ENCODE measurements at places on chromosomes 6 and 20.

DNA sequence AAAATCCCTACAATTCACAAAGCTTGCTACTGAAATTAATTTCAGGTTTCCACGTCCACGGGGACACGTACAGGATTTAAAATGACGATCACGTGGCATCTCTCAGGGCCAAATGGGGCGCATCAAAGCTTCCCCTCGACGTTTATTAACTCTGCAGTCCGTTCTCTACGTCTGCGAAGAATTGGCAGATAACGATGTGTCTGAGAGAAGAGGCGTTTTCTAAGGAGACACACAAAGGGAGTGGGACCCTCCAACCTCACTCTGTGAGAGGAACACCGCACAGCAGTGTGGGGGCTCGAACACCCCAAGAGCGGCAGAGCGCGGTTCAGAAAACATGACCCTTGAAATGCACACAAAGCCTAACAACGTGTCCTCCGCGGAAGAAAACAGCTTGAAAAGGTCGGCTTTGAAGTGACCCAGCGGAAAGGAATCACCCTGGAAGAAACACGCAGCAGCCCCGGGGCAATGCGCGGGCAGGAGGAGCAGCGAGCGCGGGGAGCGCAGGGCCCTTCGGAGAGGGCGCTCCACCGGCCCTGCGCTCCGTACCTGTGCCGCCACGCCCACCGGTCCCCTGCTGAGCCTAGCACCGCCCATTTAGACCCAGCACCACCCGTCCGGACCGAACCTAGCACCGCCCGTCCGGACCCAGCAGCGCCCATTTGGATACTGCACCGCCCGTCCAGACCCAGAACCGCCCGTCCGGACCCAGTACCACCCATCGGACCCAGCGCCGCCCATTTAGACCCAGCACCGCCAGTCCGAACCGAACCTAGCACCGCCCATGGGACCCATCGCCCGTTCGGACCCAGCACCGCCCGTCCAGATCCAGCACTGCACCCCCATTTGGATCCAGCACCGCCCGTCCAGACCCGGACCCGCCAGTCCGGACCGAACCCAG lies 1.1 kb upstream of the AFDN start:
- peak; percentile 46 for DNase-seq
- H3K27ac ChIP-seq: peak overlapping the region; percentile 73
- H3K4me1 ChIP-seq: peaks cover 12% of the 10 kb centered on the region
- no peaks in the 10 kb centered on the region for H3K27me3 ChIP-seq
- H3K36me3 ChIP-seq: no peaks in the 10 kb centered on the region

GRCh38 chr6:155090166-155090565 lies 95.1 kb downstream of the TIAM2 start:
- H3K27ac ChIP-seq: no peak overlapping the region
- H3K36me3 ChIP-seq: no peaks in the 10 kb centered on the region
- no peaks in the 10 kb centered on the region for H3K27me3 ChIP-seq
- no peak overlapping the region for H3K4me3 ChIP-seq
- no peak for DNase-seq

GRCh38 chr6:470051-470900 lies 78.7 kb downstream of the IRF4 start:
- no peak overlapping the region for H3K27ac ChIP-seq
- no peaks in the 10 kb centered on the region for H3K36me3 ChIP-seq
- no peak for DNase-seq
- no peaks in the 10 kb centered on the region for H3K27me3 ChIP-seq
- H3K4me3 ChIP-seq: no peak overlapping the region
- no peaks in the 10 kb centered on the region for H3K4me1 ChIP-seq

DNA sequence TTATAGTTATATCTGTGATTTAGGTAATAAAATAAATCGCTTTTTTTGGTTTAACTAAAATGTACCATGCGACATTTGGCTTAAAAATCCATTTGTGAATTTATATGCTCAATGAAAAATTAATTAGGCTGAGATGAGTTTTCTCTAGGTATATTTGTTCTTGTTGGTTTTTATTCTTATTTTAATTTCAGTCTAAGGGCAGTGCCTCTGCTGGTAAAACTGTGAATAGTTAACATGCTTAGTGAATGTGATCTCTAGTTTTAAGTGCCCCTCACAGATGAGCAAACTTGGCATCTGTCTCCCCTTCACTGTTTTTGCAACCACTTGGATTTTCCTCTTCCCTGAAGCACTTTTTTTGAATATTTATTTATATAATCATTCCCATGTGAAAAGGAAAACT lies 822.7 kb downstream of the GRIK2 start:
- H3K27ac ChIP-seq: no peak overlapping the region
- no peaks in the 10 kb centered on the region for H3K27me3 ChIP-seq
- no peak overlapping the region for H3K4me3 ChIP-seq
- no peaks in the 10 kb centered on the region for H3K36me3 ChIP-seq

GRCh38 chr6:21489826-21490225 lies 103.7 kb upstream of the SOX4 start:
- H3K4me1 ChIP-seq: no peaks in the 10 kb centered on the region
- no peak for DNase-seq
- H3K27ac ChIP-seq: no peak overlapping the region
- H3K27me3 ChIP-seq: no peaks in the 10 kb centered on the region
- no peaks in the 10 kb centered on the region for H3K36me3 ChIP-seq
- H3K4me3 ChIP-seq: no peak overlapping the region

- no peaks in the 10 kb centered on the region for H3K36me3 ChIP-seq
- no peak for DNase-seq
- H3K4me3 ChIP-seq: no peak overlapping the region
- H3K27ac ChIP-seq: no peak overlapping the region
- no peaks in the 10 kb centered on the region for H3K4me1 ChIP-seq
Observed at GRCh38 chr6:39464067-39464466, 141.6 kb upstream of the KCNK16 start.

GRCh38 chr6:140077827-140078560 lies 703.5 kb upstream of the CITED2 start:
- H3K36me3 ChIP-seq: no peaks in the 10 kb centered on the region
- H3K27ac ChIP-seq: peak overlapping the region; percentile 81
- no peaks in the 10 kb centered on the region for H3K4me1 ChIP-seq
- H3K4me3 ChIP-seq: no peak overlapping the region
- H3K27me3 ChIP-seq: no peaks in the 10 kb centered on the region

- H3K27me3 ChIP-seq: no peaks in the 10 kb centered on the region
- DNase-seq: no peak
- H3K36me3 ChIP-seq: no peaks in the 10 kb centered on the region
- no peaks in the 10 kb centered on the region for H3K4me1 ChIP-seq
- no peak overlapping the region for H3K27ac ChIP-seq
Observed at GRCh38 chr6:149223120-149223903, 94.2 kb upstream of the TAB2 start.

DNA sequence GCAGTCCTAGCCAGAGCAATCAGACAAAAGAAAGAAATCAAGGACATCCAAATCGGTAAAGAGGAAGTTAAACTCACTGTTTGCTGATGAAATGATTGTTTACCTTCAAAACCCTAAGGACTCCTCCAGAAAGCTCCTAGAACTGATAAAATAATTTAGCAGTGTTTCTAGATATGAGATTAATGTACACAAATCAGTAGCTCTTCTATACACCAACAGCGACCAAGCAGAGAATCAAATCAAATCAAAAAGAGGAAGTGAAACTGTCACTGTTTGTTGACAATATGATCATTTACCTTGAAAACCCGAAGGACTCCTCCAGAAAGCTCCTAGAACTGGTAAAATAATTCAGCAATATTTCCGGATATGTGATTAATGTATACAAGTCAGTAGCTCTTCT lies 21.7 kb downstream of the SERPINB9 start:
- no peak for DNase-seq
- H3K4me1 ChIP-seq: no peaks in the 10 kb centered on the region
- no peaks in the 10 kb centered on the region for H3K27me3 ChIP-seq
- H3K4me3 ChIP-seq: no peak overlapping the region
- H3K27ac ChIP-seq: no peak overlapping the region

GRCh38 chr6:146910611-146911010 lies 293.6 kb upstream of the STXBP5 start:
- H3K27ac ChIP-seq: no peak overlapping the region
- H3K4me1 ChIP-seq: no peaks in the 10 kb centered on the region
- no peaks in the 10 kb centered on the region for H3K36me3 ChIP-seq
- no peak for DNase-seq
